ENCODE measurements at places on chromosomes 3 and 15.

DNA sequence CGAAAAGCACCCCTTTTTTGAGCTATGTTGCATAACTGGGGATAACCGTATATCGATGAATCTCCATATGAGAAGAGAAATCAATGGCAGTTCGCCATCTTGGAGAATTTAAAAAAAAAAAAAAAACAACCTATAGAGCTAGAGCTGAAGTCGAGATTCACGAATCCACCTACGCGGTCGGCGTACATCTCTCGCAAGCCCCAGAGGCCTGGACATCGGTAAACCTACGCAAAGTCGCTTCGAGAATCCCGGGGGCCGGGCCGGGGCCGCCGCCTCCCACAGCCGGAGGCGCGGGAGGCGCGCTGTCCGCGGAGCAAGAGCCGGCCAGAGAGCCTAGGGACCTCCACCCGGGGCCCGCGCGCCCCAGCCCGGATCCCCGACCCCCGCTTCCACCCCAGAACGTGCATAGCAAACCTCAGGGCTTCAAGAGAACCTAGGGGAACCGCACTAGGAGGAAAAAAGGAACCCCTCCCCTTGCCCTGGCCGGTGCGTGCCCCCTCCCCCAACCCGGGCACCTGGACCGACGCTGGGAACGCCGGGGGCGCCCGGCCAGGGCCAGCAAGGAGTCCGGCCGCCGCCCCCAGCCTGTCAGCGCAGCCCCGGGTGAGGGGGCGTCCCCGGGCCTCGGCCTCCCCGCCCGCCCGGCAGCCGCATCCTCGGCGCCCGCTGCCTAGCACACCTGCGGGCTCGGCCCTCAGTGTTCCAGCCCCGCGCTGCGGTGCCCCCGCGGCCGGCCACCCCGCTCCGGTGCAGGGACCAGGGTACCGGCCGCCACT, 567 bp downstream of the PFN2 start:
- DNase-seq, result peak; percentile 84

DNA sequence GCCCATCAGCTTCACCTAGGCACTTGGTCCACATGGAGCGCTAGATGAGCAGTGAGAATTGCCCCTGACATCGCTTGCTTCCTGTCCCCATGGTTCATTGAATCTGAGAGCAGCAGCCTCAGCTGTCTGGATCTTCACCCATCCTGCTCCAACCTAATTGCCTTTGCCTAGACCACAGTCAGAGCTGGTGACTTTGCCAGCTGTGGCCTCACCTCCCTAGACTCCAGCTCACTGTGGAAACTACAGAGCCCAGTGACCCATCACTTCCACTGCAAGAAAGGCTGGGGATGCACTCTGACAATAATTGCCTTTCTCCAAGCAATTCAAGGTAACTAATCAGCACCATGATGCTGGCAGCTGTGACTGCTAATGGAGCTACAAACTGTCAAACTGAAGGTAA, 30.6 kb upstream of the SLC6A1 start:
- DNase-seq, result no peak

DNA sequence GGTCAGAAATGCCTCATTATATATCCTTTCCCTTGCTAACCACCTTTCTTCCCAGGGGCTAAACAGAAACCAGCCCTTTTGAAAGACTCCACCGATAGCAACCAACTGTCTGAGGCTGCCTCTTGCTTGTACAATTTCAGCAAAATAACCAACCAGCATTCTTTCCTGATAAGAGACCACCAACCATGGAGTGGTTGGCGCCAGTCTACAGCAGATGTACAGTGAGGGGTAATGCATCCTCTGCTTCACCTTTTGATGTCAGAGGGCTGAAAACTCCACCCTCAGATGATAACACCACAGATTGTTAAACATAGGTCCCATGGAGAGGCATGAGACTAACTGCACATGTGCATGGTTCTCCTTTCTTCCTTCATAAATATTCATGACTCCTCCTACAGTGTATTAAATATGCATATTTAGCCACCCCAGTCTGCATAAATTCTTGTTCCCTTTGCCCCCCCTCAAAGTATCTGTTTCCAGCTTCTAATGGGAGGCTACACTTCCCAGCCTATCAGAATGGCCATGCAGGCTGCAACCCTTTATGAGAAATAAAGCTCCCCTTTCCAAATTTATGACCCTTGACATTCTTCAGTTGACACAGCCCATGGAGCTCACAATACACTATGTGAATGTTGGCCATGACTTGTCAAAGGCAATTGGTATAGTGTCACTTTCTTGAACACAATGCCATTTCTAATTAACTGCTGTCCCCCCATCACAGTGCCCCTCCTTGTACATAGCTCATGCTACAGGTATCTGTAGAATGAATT, 48.3 kb downstream of the GABRB3 start:
- no peak for DNase-seq

- DNase-seq, result no peak
Measured at GRCh38 chr3:127851899-127852298, 29.6 kb upstream of the MGLL start.

DNA sequence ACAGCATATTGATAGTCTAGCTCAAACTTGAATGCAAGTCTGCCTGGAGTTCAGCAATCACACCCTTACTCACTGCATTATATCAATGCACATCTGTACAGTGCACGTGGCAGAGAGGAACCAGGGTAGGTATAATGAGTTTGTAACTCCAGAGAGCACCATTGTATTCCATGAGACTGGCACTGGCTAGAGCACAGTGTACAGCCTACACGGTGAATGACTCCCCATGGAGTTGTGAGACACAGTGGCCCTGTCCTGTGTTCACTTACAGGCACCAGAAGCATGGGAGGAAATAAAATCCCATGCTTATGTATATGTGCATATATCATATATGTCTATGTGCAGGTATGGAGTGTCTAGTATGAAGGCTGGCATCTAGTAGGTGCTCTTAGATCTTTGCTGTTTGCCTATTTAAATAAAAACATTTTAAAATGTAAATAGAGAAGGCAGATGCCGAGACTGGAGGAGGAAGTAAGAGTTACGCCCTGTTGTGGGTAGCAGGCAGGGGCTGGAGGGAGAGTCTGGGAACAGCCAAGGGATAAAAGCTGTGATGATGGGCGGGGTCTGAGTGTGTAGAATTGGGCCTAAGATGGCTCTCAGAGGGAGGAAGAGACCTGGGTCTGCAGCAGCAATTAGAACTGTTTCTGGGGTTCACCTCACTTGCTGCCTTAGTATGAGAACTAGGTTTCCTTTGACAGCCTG, 360.7 kb upstream of the ICE2 start:
- DNase-seq, result no peak

DNA sequence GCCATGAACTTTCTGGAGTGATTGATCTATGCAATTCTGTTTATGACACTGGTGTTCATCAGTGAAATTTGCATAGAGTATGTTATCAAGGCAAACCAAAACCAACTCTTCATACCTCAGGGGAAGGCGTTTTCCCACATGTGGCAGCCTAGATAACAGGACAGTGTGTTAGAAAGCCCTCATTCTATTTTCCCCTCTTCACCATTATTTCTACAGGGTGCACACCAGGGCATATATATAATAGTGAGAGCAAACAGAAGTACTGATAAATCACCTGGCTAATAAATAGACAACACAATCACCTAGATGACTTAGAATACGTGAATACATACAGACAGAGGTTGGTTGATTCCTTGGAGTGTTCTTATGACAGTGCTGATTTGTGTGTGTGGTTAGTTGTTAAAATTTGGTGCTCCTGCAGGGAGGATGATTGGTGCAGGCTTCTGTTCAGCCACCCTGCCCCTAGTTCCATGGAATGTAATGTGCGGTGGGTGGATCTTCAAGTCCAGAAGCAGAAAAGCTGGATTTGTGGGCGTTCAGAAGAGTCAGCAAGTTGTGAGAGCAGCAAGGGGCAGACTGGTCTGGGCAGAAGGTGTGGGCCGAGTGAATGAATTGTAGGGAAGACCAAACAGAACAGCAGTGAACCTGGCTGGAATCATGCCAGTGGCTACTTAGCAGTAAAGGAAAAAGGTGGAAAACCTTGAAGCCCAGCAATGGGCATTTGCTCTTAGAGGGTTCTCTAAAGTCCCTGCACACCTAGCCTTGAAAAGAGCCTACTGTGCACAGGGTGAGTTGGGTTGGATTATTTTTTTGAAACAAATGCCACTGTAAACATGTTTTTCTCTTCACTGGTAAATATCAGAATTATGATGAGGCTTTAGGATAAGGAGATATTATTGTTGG, 11.7 kb upstream of the RARRES1 start:
- DNase-seq, result no peak

- DNase-seq, result no peak
Measured at GRCh38 chr3:171401432-171401831, 58.8 kb downstream of the TNIK start.

GRCh38 chr15:72169236-72169920, 28.2 kb downstream of the GRAMD2A start:
- DNase-seq, result no peak

DNA sequence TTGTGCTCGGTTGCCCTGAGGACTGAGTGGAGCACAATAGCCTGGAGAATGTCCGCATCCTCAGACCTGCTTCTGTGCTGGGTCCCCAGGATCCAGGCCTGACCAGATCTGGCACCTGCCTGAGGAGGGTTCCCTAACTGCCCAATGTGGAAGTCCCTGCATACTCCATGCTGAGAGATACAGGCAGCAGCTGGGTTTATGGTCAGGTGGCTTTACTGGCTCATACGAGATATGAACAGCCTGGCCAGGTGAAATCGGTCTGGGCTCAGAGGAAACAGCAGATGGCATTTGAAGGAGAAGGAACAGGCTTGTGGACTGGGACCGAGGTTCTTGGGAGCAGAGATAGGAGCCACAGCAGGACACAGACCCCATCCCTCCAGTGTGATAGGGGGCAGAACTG, 18.2 kb upstream of the KIF23 start:
- DNase-seq, result no peak

DNA sequence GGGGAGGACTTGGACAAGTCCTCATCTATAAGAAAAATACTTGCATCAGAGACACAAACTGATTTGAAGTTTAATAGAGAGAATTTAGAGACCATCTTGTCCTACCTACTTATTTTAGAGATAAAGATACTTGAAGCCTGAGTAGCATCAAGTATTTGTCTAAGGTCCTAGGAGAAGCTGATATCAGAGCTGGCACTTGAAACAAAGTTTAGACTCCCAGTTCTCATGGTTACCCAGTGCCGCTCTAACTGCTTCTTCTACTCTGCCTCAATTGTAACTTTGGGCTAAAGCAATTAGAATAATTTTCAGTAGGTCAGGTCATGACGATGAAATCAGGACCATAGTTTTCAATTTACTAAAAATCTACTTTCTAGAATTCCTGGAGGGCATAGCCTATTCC, 123.9 kb upstream of the CADPS start:
- DNase-seq, result no peak

DNA sequence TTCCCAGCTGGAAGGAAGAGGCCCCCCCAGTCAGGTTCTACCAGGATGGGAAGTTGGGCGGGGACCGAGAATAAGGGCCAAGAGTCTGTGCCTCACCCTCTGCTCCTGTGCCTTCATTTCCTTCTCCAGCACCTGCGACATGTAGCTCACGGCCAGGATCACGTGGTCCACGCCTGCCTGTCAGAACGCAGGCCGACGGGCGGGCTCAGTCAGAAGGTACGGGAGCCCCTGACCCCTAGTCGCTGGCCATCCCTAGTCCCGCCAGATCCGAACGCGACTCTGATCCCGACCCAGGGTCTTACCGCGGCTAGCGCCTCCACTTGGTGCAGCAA, 489 bp downstream of the GMPPB start:
- peak; percentile 68 for DNase-seq

DNA sequence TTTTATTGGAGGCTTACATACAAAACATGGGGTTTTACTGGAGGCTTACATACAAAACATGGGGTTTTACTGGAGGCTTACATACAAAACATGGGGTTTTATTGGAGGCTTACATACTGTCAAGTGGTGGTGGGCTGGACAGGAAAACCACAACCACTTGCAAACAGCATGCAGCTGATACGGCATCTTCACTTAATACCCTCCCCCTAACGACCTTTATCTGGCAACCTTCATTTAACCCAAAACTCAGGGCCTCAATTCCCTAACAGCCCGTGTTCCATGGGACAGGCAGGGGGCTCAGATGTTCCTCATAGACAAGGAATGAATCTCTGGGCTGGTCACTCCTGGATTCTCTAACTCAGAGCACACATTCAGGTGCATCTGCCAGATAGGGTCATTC, 137.1 kb downstream of the CD47 start:
- DNase-seq, result no peak

GRCh38 chr3:54983266-54984099, 55.6 kb upstream of the LRTM1 start:
- DNase-seq, result no peak

- no peak for DNase-seq
Measured at GRCh38 chr3:138366006-138366759, 17.8 kb downstream of the MRAS start.

DNA sequence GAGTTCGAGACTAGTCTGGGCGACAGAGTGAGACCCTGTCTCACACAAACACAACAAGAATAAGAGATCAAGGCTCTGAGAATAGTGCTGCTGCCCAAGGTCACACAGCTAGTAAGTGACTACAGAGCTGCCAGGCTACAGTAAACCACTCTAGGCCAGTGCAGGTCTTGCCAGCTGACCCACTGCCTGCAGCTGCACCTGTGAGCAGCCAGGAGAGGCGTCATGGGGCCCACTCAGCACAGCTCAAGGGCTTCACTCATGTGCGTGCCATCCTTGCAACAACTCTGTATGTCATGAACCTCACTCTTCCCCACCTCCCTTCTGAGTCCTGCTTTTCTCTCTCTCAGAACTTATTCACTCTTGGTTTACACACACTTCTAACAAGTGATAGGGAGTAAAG, 176.7 kb downstream of the SMAD6 start:
- no peak for DNase-seq

GRCh38 chr3:102802819-102803420, 368.1 kb downstream of the ZPLD1 start:
- DNase-seq, result no peak

GRCh38 chr3:147407498-147408187, 1.3 kb upstream of the ZIC4 start:
- no peak for DNase-seq

DNA sequence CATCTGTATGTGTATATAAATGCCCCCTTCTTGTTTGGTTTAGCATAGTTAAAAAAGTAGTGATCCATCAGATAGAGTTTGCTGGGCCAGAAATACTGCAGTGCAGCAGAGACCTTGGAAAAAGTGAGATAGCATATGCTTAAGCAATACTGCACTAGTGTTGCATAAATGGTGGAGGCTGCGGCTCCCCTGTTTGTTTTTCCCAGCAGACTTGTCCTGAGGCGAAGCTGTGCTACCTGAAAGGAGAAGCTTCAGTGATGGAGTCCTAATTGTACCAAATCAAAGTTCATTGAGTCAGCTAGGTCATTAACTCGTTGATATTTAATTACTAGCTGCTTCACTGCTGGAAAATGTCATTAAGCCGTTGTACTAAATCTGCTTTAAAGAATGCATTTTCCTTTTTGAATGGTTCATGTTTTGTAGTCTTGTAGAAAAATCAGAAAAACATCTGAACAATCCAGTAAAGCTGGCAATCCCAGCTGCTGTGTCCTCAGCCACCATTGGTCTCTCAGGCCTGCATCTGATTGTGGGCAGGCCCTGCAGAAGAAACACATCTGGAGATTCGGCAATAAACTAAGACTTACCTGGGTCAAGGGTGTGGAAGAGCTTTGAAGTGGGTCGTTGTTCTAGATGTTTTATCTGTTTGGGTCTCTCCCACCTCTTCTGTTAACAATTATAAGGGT, 169.6 kb downstream of the B3GALNT1 start:
- DNase-seq, result no peak
